ENCODE measurements at places on chromosomes 2 and 18.

- no peak for DNase-seq
Measured at GRCh38 chr18:25180973-25181548, 170.9 kb downstream of the ZNF521 start.

DNA sequence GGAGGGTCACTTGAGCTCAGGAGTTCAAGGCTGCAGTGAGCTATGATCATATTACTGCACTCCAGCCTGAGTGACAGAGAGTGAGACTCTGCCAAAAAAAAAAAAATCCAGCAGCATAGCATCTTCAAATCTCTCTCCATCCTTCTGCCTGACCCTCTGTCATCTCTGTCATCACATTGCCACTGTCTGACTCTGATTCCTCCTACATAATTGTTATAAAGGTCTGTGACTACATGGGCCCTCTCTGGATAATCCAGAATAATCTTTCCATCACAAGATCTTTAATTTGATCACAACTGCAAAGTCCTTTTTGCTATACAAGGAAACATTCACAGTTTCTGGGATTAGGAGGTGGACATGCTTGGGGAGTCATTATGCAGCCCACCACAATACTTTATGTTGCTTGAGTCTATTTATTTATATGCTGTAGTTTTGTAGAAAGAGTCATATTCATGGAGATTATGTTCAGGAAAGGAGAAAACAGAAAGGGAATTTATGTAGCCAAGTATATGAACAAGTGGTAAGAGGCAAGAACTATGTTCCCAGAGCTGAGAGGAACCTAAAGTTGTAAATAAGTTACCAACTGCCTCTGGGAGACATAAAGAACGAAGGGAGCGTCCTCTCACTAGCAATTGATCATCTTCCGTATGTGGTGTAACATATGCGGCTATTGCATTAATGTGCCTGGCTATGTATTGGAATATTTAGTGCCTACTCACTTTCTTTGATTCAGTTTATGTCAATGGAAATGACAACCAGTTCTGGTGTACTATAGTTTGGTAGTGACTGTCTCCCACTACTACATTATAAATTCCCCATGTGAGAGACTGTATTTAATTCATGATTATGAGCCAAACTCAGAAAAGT, 21.5 kb downstream of the RND3 start:
- DNase-seq = no peak

GRCh38 chr2:156474401-156474800, 38.2 kb downstream of the GPD2 start:
- no peak for DNase-seq

GRCh38 chr2:195536906-195537305, 120.1 kb upstream of the SLC39A10 start:
- DNase-seq = no peak

DNA sequence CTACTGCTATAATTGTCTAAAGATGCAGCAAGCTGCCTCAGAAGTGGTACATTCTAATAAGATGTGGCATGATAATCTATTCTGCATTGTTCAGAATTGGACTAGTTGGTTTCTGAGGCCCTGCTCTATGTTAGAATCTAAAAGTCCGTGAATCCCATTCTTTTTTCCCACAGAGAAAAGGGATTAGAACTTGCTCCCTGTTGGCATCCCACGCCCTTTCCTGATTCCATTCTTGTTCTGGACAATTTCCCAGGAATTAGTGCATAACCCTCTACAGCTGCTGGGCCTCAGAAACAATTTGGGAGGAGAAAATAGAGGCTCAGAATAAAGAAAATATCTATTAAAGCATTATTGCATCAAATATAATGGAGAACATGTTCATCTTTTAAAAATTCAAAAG, 282.7 kb downstream of the NRXN1 start:
- DNase-seq = no peak

DNA sequence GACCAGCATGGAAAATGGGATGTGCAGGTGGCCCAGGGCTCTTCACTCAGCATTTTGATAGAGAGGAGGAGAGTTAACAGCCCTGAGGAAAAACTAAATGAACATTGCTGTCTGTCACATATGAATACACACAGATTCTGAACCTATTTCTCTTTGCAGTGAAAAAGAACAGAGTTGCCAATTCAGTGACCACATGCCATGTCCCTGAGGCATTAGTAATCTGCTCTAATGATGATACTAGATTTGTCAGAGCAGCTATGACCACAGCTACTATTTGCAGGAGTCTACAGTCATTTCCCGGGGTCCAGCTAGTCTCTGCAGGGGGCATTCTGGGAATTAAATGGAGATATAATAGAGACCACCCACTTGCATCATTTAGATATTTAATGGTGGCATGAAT, 267.6 kb downstream of the TMX3 start:
- DNase-seq = no peak

DNA sequence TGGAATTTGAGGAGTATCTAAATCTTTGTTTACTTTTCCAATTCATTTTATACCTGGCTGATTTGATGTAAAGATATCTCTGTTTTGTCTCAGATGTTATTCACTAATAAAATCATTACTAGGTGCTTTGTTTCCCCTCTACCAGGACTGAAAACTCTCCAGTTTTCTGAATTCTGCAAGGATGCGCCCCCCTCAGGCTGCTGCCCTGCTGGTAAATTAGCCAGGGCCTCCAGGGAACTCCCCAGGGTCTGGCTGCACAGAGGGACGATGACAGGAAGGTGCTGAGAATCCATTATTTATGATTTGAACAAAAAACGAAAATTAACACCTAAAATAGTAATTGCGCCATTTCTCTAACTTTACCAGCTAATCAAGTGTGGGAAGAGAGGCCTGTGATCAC, 541.2 kb upstream of the POU3F3 start:
- DNase-seq = no peak

GRCh38 chr2:219109471-219109870, 48.8 kb upstream of the IHH start:
- DNase-seq = no peak

DNA sequence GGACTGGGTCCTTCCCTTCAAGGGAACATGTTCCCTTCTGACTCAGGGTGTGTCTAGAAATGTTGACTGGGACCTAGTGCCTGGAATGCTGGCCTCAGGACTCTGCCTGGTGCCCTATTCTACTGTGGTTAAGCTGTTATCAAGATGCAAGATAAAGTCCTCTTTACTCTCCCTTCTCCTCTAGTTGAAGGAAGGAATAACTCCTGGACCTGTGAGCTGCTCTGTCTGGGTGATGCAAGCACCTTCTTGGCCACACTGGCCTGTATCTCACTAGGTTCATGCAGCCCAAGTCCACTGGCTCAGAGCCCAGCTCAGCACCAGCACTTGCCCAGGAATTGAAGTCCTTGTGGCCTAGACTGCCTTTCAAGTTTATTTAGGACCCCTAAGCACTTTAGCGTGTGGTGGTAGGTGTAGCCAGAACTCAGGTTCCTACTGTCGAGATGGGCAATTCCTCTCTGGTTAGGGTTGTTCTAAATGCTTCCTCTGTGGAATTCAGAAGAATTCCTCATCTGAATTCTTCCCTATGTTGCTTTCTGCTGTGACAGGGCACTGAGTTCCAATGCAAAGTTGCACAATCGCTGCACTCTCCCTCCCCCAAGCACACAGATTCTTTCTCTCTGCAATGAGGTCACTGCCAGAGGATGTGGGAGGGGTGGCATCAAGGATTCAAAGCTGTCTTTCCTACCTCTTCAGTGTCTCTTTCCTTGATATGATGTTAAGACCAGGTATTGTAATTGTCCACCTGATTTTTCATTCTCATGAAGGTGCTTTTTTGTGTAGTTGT, 54.7 kb downstream of the VWC2L start:
- DNase-seq = no peak

DNA sequence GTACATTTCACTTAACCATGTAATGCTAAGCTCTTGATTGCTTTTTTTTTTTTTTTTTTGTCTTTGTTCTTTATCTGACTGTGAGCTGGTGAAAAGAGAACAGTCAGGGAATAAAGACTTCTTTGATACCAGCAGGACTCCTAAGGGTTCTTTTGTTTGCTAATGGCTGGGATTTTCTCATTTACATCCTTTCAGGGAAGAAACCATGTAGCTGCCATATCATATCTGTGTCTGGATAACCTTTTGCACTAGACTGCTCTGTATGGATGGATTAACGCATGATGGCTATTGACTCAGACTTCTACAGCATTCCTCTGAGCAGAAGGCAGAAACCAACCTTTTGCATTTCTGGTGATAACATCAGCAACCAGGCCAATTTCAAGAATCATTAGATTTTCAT, 504.0 kb downstream of the LRRTM4 start:
- DNase-seq = no peak

DNA sequence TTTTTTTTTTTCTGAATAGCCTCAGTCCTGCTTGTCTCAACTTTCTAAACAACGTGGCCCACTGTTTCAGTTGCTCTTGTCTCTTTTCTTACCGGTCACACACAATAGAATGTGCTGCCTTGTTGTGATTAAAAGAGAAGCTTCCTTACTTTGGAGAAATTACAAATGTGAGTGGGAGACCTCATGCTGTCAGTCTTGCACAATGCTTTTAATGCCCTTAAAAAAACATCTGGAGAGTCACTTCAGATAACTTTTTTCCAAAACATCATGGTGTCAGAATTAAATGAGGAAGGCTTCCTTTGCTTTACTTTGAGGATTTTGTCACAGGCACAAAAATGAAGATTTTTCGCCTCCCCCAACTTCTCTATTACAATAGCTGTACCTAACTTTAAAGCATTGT, 37.7 kb downstream of the LHCGR start:
- no peak for DNase-seq

DNA sequence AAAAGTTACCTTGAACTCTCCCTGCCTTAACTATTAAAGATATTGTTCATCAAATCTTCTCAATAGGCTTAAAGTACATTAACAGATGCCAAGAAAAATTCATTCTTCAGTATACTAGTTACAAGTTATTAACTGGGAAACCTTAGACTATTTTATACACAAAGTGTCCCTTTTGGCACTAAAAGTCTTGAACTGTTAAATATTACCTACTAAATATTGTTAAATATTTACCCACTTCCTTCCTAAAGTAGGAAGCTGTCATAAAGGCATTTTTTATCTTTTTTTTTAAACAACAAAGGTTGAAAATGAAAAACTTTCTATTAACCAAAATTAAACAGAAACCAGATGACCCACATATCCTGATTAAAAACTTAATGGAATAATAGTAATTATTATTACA, 19.4 kb upstream of the CCNT2 start:
- DNase-seq = no peak

GRCh38 chr2:120228503-120228902, 5.3 kb upstream of the TMEM185B start:
- DNase-seq = no peak

- no peak for DNase-seq
Measured at GRCh38 chr2:191846515-191847476, at the start of gene CAVIN2. Gene CAVIN2 (minus strand): TSS chr2:191847088. CDS start chr2:191846925, 163 bp downstream.

GRCh38 chr2:186639939-186640338, 50.1 kb downstream of the ITGAV start:
- no peak for DNase-seq

DNA sequence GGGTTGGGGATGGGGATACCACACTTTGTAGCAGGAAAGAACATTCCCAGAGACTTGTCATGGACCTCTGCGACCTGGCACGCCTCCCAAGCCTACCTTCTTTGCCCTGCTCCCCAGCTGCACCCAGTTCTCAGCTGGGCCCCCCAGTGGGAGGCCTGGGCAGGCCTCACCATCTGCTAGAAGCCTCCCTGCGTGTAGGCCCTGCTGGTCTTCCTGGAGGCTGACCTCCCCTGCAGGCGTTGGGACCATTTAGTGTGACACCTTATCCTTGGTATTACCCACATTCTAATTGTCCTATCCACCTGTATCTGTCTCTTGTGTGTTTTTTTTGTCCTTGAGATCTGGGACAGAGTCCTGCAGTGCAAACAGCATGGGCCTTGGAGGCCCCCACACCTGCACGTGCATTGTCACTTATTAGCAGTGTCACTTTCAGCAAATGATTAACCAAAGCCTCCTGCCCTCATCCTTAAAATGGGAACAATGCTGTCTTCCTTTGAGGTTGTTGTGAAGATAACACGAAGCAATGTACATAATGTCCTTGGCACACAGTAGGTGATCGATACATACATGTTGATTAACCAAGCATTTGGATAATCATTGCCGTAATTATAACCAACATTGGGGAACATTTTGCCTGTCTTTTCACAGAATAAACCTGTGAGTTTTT, 77.2 kb downstream of the LIPG start:
- no peak for DNase-seq

- DNase-seq = no peak
Measured at GRCh38 chr2:61196671-61197070, 34.7 kb downstream of the C2orf74 start.

GRCh38 chr2:50402654-50402960, 629.3 kb downstream of the NRXN1 start:
- no peak for DNase-seq

DNA sequence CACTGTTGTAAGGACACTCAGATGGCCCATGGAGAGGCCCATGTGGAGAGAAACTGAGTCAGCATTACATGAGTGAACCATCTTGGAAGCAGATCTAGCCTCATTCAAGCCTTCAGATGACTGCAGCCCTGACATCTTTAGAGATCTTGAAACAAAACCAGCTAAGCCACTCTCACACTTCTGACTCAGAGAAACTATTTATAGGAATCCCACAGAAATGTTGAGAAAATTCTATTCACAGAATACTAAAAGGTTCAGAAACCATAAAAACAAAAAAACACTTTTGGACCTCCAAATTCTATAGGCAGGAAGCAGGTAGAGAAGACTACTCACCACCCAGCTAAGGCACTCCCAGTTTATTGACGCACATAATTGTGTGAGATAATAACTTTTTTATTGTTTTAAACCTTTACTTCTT, 8.7 kb downstream of the TMEM169 start:
- DNase-seq = no peak

DNA sequence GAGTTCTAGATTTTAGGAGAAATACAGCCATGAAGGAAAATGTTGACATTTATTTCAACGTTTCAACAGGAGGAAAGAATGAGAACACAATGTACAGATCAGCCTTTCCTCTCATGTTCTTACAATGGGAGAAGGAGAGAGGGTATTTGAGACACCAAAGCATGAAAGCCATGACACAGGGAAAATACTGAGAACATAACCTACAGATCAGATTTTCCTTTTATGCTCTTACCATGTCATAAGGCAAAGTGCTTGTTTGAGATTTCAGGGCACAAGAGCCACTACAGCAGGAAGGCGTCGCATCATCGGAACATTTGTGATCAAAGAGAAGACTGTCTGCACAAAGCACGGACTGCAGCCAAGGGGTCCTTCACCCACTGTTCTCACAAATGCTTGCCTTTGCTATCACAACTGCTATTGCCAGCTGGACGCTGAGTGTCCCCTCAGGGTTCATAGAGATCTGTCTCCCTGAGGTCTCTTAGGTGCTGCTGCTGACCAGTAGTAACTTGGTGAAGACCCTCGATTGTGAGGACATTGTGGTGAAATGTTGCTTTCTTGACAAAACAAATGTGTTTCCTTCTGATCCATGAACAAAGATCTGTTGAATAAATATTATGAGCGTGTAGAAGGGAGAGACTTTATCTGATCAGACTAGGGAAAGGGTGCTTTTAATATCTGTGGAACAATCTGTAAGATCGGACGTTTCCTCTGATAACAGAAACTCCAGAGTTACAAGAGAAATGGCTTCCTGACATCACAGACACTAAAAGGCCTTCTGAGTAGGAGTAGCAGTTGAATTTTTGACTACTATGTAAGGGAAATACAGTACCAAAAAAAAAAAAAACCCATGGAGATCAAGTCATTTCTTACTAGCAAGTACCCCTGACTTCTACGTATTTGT, 6.4 kb upstream of the IL1RL1 start:
- DNase-seq = no peak
